Stimulated activated CD4-positive, alpha-beta T cell treated with anti-CD3 and anti-CD28 coated beads, Interleukin-15, amount 100 ng/mL, for 1 hour (primary cell): ENCODE measurements at places on chromosomes 5 and 9.

GRCh38 chr5:166936351-166936750 is 1355.1 kb upstream of the WWC1 start:
- DNase-seq: no peak

GRCh38 chr5:82719368-82719767 is 357.8 kb downstream of the TMEM167A start:
- no peak for DNase-seq

- DNase-seq: no peak
These were observed 22.2 kb upstream of the SLC9A3 start for GRCh38 chr5:546376-546908.

GRCh38 chr9:81387360-81388106 is 301.8 kb downstream of the TLE1 start:
- no peak for DNase-seq

DNA sequence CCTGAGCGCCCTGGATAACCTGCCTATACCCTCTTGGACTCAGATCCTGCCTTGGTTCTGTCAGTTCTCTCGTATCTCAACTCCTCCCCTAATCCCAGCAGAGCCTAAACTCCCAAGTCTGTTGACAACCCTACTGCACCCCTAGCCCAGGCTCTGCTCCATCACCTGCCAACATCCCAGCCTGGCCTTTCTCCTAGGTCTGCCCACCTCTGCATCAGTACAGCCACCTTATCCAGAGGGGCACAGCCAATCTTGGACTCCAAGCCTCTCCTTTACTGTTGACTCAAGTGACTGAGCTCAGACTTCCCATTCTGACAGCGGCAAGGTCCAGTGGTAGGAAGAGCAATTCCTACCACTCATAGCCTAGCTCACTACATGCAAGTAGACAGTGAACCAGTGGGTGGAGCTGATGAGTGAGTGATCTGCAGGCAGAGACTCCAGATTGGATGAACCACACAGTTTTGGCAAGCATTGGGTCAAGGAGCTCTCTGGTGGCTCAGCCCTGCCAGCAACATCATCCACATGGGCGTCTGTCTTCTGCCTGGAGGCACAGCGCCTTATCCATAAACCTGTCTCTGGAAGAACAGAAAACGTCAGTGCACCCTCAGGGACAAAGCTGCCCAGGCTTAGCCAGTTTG is 26.5 kb downstream of the TRMO start:
- DNase-seq: no peak

DNA sequence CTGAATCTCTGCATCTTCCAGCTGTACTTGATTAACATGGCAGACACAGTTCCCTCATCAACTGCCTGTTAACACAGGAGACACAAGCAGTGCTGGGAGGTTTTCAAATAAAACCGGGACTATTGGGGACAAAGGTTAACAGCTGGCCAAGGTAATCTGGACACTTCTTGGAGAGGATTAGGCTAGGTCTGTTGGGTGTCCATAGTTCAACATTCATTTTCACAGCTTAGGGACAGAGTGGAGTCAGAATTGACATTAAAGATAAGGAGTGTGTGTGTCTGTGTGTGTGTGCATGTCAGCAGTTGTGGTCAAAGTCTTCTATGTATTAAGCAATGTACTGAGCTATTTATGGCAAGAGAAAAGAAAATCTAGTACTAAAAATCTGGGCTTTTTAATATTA is 216.2 kb downstream of the MED10 start:
- no peak for DNase-seq

- DNase-seq: no peak
These were observed 218.8 kb downstream of the TMEM167A start for GRCh38 chr5:82858151-82859025.

GRCh38 chr5:52956014-52956413 is 33.1 kb upstream of the ITGA2 start:
- no peak for DNase-seq

DNA sequence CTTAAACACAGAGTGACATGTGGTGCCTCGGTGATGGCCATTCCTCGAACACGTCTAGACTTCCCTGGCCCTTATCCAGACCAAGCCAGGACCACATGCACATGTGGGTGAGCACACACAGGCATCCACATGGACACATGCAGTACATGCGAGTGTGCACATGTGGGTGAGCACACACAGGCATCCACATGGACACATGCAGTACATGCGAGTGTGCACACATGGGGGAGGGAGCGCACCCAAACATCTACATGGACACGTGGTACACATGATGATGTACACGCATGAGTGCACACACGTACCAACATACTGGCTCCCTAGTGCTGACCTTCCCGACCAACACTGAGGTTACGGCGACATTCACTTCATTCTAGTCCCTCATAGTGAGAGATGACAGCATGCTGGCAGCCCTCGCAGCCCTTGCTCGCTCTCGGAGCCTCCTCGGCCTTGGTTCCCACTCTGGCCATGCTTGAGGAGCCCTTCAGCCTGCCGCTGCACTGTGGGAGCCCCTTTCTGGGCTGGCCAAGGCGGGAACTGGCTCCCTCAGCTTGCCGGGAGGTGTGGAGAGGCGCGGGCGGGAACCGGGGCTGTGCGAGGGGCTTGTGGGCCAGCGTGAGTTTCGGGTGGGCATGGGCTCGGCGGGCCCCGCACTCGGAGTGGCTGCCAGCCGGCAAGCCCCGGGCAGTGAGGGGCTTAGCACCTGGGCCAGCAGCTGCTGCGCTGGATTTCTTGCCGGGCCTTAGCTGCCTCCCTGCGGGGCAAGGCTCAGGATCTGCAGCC is 186.8 kb downstream of the HSPA4 start:
- DNase-seq: no peak

GRCh38 chr5:32638309-32638708 is 53.0 kb downstream of the SUB1 start:
- no peak for DNase-seq

DNA sequence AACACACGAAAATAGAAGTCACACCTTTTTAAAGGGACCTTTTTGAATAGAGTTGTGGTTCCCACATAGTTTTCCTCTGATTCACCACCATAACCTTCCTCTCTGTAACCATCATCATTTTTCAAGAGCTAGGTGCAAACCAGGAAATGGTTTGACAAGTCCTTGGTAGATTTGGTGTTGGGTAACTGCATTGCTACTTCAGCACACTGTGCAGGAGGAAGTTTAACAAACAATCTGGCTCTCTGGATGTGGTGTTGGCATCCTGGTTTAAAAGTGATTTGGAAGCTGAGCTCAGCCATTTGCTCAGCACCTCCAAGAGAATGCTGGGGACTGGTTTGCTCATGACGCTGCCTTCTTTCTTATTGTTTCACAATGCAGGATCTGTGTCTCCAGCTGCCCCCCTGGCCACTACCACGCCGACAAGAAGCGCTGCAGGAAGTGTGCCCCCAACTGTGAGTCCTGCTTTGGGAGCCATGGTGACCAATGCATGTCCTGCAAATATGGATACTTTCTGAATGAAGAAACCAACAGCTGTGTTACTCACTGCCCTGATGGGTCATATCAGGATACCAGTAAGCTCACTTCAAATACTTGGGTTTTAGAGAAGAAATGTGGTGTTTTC is 213.1 kb downstream of the RFK start:
- DNase-seq: no peak

DNA sequence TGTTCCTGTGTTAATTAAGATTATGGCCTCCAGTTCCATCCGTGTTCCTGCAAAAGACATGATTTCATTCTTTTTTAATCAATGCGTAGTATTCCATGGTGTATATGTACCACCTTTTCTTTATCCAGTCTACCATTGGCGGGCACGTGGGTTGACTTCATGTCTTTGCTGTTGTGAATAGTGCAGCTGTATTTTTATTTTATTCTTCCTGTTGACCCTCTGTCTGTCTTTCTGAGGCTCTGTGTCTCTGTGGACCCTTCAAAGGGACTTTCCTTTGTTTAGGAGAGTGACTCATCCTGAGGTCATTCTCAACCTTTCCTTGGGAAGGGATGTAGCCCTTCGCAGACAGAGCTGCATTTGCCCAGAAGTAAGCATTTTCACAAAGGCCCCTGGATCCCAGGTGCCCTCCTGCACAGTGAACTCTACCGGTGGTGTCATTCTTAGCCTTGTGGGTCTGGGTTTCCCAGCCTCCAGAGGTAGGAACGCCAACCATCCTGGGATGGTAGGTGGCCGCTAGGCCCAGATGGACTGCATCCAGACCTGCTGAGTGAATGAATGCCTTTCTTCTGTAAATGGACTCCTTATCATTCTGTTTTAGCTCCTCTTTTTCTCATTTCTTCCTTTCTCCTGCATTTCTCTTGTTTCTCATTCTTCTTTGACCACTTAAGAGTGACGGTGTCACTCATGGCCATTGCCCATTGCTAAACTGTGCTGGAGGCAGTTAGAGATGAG is 22.4 kb downstream of the TRIO start:
- DNase-seq: no peak

DNA sequence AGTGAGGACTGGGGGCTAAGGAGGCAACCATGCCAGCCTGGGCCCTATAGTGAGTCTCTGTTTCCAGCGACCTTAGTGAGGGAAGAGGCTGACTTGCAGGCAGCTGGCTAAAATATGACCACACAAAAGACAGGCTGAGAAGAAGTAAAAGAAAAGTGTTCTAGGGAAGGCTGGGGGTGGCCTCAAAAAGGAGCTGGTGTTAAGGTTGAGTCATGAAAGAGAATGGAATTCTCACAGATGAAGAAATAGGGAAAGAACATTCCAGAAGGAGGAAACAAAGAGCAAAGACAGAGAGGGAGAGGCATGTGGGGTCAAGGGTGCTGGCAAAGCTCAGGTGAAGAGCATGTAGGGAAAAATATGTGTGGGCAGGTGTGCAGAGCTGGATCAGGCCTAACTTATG is 302.7 kb upstream of the RFX3 start:
- no peak for DNase-seq

DNA sequence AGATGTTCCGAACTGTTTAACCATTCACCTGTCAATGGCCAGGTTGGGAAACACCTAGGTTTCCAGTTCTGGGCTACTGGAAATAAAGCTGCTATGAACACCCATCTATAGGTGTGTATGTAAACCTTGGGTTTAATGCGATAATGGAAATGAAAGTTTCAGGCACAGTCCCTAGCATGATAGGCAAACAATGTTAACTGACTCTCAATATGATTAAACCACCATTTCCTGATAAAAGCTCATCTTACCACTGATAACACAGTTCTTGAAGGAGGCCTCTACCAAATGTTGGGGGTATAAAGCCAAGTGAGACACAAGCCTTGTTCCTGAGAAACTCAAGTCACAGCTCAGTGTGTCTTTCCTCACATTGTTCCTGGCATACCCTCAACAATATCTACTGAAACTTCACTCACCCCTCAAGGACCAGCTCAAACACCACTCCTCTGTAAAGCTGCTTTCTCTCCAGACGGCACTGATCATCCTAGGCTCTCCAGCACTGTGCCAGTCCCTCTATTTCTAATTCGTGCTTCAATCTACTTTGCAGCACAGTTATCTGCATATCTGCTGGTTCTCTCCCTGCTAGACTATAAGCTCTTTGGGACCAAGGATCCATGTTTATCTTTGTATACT is 15.8 kb downstream of the RAB14 start:
- DNase-seq: no peak

GRCh38 chr5:76685704-76686103 is 30.2 kb upstream of the F2R start:
- DNase-seq: no peak

- no peak for DNase-seq
These were observed 564.9 kb upstream of the TUSC1 start for GRCh38 chr9:26243029-26243697.

- no peak for DNase-seq
These were observed 39.0 kb downstream of the TENT4A start for GRCh38 chr5:6752236-6752635.

- DNase-seq: no peak
These were observed 110.8 kb downstream of the ADRB2 start for GRCh38 chr5:148937239-148937638.

- DNase-seq: no peak
These were observed 120.5 kb downstream of the PRDM6 start for GRCh38 chr5:123209502-123210027.

GRCh38 chr9:95137587-95138145 is 179.8 kb downstream of the FANCC start:
- no peak for DNase-seq

DNA sequence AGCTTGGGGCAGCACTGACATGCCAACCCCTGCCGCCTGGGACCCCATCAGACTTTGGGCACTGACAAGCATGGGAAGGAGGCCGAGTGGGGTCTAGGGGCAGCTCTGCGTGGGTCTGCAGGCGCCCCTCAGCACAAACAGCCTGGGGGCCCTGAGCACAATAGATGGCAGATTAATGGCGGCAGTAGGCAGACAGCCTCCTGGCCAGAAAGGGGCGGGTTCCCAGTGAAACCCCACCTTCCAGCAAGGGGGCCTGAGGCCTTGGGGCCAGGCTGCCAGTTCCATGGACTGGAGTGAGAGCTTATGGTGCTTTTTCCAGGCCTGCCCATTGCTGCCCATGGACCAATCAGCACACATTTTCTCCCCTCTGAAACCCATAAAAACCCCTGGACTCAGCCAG is 2031.2 kb downstream of the EFNA5 start:
- DNase-seq: no peak

DNA sequence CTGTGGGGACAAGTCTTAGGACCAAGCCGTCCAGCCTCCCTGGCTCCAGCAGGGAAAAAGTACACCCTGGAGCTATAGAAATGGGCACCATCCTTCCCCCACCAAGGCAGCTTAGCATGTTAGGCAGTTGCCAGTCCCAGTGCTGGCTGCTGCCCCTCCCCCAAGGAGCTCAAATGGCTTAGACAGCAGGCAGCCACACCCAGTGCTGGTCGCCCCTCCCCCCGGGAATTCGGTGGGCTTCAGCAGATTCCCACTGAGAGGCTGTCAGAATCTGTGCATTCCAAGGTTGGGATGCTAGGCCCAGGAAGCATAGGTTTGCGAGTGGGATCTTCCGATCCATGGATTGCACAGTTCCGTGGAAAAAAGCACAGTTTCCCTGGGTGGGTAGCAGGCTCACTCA is 105.2 kb upstream of the ITGA1 start:
- no peak for DNase-seq

- DNase-seq: no peak
These were observed 14.1 kb downstream of the SPATA9 start for GRCh38 chr5:95668728-95669127.

DNA sequence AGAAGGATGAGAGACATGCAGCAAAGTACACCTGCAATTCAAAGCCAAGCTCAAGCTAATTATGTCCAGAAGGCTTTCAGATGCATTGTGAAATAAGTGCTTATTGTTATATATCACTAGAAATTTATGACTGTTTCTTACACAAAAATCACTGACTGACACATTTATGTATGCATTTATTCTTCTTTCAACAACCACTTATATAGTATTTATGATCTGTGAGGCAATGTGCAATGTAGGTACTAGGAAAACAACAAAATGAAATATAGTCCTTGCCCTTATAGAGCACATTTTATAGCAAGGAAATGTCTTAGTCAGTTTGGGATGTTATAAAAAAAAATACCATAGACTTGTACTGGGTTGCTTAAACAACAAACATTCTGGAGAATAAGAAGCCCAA is 167.6 kb downstream of the YIPF5 start:
- no peak for DNase-seq

- DNase-seq: no peak
These were observed 101.3 kb downstream of the C9orf152 start for GRCh38 chr9:110106661-110107060.

GRCh38 chr5:100762108-100762507 is 141.0 kb downstream of the ST8SIA4 start:
- no peak for DNase-seq

GRCh38 chr5:100877274-100877673 is 25.8 kb downstream of the ST8SIA4 start:
- no peak for DNase-seq

- no peak for DNase-seq
These were observed 1.7 kb downstream of the SMIM33 start for GRCh38 chr5:139472386-139473030.

- no peak for DNase-seq
These were observed 394.5 kb downstream of the BNC2 start for GRCh38 chr9:16475996-16476395.
